IPS DF 19.7 (cell line): ENCODE measurements at places on chromosomes 7 and 10.

GRCh38 chr7:1057416-1058291 lies 13.3 kb downstream of the GPR146 start:
- DNase-seq: no peak

- no peak for DNase-seq
Measured at GRCh38 chr10:49361735-49362568, 33.9 kb downstream of the DRGX start.

DNA sequence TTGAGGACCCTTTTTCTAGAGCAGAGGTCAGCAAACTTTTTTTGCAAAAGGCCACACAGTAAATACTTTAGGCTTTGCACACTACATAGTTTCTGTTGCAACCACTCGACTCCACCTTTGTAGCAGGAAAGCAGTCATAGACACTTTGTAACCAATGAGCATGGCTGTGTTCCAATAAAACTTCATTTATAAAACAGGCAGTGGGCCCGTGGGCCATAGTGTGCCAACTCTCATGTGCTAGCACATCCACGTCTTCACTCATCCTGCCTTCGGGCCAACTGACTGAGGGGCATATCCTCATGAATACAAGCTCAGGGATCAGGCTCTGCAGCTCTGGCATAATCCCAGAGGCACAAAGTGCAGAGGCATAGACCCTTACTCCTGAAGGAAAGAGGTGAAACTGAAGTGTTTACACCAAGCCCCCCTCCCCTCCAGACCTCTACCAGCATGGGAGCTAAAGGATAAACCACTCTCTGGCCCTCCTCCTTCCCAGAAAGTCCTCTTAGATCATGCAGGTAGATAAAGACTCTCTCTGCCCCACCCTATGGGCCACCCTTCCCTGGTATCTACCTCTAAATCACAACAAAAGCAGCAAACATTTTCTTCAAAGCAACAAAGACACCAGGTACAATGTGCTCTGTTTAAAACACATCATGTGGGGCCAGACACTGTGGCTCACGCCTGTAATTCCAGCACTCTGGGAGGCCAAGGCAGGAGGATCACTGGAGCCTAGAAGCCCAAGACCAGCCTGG lies 71.0 kb downstream of the DLG5 start:
- no peak for DNase-seq

GRCh38 chr7:18859318-18859717 lies 258.1 kb downstream of the TWIST1 start:
- no peak for DNase-seq

GRCh38 chr7:155670521-155670920 lies 26.1 kb downstream of the RBM33 start:
- no peak for DNase-seq

DNA sequence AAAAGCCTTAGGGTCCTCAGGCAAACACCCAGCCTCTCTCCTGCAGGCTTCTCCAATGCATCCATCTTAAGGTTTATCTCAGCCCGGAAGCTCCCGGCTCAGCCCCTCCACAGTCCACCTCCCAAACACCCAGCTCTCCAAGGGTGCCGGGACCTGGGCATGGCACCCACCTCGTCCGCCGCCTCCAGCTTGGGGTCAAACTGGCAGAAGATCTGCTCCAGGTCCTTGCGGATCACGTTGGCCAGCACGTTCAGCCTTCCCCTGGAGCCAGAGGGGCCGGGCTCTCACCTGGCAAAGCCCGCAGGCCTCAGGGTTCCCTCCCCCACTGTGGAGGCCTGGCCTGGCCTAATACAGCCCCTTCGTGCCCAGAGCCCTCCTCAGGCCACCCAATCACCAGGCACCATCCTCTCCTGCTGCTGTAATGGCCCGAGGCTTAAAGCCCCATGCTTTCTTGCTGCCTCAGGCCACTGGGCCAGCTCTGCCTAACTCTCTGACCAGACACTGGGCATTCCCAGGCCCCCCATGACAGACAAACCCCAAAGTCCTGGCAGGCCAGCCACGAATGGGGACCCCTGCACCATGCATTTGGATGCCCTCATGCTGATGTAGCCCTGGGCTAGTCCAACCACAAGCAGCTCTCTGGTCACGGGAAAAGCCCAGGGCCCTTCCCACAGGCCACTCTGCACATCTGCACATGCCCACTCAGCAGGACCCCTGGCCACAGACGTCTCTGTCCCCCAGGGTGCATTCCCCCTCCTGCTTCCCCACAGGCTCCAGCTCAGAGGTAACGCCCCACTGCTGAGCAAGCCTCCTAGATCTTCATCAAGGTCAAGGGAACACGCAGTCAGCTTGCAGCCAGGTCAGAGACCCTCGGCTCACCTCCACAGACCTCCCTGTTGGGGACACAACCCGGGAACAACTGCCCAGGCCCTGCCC lies 12.3 kb downstream of the OGDHL start:
- DNase-seq: no peak

GRCh38 chr10:85767891-85768290 lies 598.7 kb downstream of the GRID1 start:
- no peak for DNase-seq

GRCh38 chr7:83469076-83469475 lies 179.9 kb downstream of the SEMA3E start:
- no peak for DNase-seq

- no peak for DNase-seq
Measured at GRCh38 chr10:85665681-85666080, 700.9 kb downstream of the GRID1 start.

- DNase-seq: no peak
Measured at GRCh38 chr7:12827920-12828319, 140.5 kb downstream of the ARL4A start.

DNA sequence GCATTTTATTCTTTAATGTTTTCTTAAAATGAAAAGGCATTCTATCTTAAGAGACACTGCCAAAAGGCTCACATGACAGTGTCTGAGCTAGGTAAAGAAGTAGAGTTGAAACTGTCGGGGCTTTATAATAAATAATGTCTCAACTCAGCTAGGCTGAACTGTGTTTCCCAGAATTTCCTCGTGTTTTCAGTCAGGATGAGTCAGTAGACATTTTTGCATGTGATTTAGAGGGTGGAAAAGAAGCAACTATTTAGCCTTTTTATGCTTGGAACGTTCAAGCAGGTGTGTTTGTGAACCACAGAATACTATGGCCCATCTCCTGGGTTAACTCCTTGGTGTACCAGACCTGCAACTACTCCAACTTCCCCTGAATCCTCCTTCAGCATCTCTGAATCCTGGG lies 23.4 kb upstream of the LIPA start:
- no peak for DNase-seq

DNA sequence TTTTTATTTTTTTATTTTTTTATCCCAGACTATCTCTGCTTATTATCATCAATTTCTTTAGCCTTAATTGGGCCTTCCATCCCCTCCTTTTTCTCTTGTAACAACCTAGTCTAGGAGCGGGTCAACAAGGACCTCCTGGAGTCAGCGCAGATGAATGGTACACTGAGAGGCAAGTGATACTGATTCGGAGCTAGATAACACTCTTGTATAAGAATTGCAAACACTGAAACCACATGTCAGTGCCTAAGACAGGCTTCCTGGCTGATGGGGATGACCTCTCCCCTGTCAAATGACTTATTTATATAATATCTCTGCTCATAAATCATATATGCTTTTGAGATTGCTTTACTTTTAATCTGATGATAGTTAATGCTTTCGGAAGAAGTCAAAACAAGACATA lies 22.7 kb downstream of the BPGM start:
- DNase-seq: no peak

- DNase-seq: no peak
Measured at GRCh38 chr7:41574377-41574776, 128.5 kb downstream of the INHBA start.

- DNase-seq: no peak
Measured at GRCh38 chr7:158368449-158368848, 219.2 kb downstream of the PTPRN2 start.

GRCh38 chr7:29956487-29956836 lies 33.1 kb downstream of the SCRN1 start:
- no peak for DNase-seq

GRCh38 chr10:112374724-112375541 lies 1.0 kb downstream of the ACSL5 start:
- no peak for DNase-seq

DNA sequence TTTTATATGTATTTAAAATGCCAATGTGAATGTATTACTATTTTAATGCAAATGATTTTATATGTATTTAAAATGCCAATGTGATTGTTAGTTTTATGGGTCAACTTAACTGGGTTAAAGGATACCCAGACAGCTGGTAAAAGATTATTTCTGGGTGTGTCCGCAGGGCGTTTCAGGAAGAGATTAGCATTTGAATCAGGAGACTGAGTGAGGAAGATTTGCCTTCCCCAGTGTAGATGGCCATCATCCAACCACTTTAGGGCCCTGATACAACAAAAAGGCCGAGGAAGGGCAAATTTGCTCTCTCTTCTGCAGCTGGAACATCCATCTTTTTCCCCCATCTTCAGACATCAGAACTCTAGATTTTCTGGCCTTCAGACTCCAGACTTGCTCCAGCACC lies 116.2 kb downstream of the BAMBI start:
- no peak for DNase-seq

GRCh38 chr10:56782503-56782902 lies 421.4 kb upstream of the ZWINT start:
- DNase-seq: no peak

GRCh38 chr7:138317044-138317596 lies 142.9 kb upstream of the TRIM24 start:
- no peak for DNase-seq

DNA sequence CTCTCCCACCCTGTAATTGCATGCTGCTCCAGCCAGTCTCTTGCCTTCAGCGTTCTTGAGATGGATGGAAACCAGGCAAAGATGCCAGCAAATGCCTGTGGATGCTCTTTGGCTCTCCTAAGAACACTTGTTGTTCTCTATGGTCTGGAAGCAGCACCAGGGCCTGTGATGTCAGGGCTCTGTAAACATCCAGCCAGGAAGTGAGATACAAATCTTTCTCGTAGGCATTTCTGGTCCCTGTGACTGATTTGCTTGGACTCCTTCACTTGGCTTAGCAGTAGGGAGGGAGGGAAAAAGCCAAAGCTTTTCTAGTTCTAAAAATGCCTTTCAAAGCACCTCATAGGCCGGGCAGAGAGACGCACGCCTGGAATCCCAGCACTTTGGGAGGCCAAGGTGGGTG lies 201.3 kb downstream of the REEP3 start:
- DNase-seq: no peak

DNA sequence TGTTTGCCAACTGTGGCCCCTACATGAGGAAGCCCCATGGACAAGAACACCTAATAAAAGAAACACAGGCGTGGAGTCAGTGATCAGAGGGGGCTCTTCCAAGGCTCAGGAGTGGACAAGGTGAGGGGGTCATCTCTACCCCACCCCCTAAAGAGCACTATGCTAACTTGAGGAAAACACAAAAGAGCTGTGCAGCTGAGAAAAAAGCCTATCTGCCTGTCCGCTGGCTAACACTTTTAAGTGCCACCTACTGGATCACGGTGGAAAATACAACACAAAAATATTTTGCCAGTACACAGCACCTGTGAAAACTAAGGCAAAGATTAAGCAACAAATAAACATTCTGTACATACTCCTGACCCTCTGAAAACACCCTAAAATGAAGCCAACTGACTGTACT lies 53.1 kb upstream of the COBL start:
- no peak for DNase-seq

DNA sequence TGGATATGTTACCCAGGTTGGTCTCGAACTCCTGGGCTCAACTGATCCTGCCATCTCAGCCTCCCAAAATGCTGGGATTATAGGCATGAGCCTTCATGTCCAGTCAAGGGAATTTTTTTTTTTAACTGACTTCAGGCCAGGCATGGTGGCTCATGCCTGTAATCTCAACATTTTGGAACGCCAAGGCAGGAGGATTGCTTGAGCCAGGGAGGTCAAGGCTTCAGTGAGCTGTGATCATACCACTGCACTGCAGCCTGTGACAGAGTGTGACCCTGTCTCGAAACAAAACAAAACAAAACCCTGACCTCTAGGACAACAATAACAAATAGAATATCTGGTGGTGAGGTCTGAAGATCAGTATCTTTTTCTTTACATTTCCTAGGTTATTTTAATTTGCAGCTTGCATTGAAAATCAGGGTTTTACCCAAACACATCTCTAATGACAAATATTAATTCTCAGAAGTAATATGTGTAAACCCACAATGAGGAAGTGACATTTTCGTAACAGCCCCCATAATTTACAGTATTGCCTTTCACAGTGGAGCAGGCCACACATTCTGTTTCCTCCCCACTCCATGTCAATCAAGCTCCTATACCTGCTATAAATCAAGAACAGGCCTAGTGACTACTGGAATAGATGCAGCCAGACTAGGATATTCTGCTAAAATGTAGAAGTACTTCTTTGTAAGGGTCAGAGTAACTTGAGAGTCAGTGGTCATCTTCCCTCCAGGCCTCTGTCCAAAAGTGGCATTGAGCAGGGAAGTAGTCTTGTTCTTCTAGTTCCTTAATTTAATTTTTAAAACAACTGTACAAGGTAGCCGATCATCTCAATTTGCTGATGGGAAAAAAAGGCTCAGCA lies 43.3 kb upstream of the ECHDC3 start:
- no peak for DNase-seq

- DNase-seq: no peak
Measured at GRCh38 chr7:128703609-128704241, 31.6 kb downstream of the GARIN1A start.

DNA sequence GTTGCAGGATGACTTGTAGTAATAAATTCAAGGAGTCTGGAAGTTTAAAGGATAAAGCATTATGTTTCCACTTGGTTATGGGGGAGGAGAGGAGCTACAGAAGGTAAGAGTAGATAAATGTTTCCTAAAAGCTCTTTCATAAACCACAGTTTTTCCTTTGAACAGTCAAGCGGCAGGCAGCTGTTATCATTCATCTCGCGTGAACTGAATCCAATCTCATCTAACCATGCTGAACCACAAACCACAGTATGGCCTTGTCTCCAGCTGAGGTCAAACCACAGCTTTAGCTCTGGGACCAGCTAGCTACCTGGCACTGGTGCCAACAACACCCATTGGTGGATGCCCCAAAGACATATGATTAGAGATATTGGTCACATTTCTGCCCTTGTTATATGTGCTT lies 63.3 kb downstream of the NOC3L start:
- no peak for DNase-seq

GRCh38 chr7:91838439-91838838 lies 42.1 kb downstream of the MTERF1 start:
- DNase-seq: no peak

GRCh38 chr7:24819916-24820689 lies 62.8 kb upstream of the GSDME start:
- peak; percentile 68 for DNase-seq

DNA sequence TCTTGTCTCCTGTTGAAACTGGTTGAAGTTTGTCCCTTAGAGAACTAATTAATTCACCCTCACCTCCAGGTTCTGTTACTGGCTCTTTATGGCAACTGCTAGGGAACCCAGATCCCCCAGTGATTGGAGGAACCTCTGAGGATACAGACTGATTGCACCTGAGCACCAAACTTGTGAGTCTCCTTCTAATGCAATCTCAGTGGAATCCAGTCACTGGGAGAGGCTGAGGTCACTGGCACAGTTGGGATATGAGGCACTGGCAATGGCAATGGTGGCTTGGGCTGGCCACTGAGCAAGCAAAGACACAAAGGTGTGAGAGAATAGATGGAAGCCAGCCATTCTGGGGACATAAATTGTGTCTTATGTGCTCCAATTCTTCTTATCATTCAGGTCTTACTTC lies 5.3 kb upstream of the DGKI start:
- DNase-seq: no peak
